ENCODE measurements at places on chromosomes 11 and 22.

DNA sequence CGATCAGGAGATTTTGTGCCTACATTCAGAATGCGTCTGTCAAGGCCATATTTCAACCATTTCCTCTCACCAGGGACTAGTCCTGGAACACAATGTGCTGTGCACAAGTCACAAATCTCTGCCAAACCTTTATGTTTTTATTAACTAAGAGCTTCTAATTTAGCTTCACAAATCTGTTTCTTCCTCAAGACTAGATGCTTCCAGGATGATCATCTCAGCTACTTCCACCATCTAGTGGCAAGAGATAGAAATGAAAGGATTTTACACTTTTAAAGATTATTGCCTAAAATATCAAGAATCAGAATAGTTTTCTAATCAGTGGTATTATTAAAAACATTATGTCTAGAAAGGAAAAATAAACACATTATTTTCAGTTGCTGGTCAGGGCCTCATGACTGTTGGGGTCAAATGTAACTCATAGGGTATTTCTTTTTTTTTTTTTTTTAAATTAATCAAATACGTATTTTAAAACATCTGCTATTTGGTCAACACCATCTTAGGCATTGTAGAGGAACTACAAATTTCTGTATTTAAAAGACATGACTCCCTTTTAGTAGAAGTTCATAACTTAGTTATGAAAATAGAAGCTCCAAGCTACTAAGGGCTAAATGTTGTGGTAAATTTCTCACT lies 1102.6 kb downstream of the DLG2 start:
- peak; percentile 69 for DNase-seq

DNA sequence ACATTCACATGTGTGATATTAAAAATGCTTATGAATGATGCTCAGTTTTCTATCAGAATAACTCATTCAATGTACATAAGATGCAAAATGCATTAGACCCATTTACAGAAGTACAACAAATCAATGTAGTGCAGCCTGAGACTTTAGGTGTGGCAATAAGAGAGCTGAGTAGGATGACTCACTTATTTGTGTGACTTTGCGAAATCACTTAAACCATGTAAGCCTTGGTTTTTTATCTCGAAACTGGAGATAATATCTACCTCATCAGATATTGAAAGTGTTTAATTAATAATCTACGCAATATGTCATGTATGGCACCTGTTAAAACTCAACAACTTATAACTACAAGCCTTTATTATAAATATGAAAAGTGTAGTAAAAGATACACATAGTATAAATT lies 105.7 kb upstream of the LUZP2 start:
- DNase-seq = no peak

- no peak for DNase-seq
Observed at GRCh38 chr22:32185821-32186220, 19.1 kb downstream of the RFPL2 start.

- DNase-seq = no peak
Observed at GRCh38 chr11:134369656-134370525, 38.1 kb downstream of the GLB1L2 start.

- no peak for DNase-seq
Observed at GRCh38 chr11:120501976-120502755, 9.4 kb upstream of the GRIK4 start.

DNA sequence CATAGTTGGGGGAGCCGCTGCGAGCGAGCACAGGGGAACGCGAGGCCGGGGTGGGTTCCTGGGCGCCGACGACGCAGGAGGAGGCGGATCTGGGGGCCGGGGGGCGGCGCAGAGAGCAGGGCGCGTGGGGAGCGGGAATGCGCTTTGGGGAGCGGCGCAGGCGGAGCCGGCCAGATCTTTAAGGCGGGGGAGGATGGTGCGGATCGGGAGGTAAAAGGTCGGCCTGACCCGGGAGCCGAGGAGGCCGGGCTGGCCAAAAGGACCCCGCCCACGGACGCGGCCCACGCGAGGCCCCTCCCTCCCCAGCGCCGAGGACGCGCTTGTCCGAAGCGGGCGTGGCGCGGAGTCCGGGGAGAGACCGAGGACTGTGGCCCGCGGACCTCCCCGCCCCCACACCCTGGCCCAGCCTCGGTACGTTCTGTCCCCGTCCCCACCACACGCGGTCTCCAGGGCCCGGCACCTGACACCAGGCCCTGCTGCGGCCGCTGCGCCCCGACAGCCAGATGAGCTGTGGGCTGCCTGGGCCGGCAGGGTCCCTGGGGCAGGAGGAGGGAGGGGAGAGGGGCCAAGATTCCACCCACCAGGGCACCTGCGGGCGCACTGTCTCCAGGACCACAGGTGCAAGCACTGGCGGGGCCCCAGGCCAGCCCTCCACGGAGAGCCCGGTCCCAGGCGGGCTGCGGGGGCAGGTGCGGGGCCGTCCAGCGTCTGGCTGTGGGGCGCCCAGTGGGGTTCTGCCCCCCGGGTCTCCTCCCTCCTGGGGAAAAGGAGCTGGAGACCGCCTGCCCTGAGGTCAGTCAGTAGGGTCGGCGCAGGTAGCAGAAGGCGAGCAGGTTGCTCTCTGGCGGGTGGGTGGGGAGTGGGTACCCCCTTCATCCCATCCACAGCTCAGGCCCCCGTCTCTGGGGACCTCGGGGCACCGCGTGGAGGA lies 10.9 kb downstream of the PIM3 start:
- no peak for DNase-seq

GRCh38 chr11:69074375-69075140 lies 25.8 kb downstream of the TPCN2 start:
- no peak for DNase-seq

DNA sequence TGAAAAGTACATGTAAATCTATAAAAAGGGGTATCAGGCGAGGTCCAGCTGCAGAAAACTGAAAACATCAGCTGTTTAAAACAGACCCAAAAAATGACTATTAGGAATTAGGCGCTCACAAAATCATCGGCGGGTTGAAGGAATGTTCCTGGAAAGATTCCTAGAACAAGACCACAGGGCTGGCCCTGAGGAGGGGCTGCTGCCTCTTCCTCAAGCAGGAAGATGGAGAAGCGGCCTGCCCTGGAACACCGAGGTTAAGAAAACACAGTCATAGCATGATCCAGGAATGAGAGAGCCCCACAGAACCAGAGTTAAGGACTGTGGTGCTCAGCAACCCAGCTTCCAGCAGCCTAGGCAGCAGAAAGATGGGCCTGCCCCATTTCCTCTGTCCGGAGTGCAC lies 78.4 kb downstream of the C11orf91 start:
- DNase-seq = no peak

DNA sequence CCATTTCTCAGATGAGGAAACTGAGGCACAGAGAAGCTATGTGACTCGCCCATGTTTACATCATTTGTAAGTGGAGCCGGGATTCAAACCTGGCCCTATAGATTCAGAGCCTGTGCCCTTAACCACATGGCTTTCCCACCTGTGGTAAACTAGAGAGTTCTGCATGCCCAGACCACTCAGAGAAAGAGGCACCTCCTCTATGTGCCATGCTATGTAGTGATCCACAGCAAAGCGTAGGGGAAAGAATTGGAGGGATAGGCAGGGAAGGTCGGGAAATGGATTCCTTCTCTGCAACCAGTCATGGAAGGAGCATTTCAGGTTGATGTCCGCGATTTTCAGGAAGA lies 15.4 kb upstream of the POU2AF2 start:
- no peak for DNase-seq

DNA sequence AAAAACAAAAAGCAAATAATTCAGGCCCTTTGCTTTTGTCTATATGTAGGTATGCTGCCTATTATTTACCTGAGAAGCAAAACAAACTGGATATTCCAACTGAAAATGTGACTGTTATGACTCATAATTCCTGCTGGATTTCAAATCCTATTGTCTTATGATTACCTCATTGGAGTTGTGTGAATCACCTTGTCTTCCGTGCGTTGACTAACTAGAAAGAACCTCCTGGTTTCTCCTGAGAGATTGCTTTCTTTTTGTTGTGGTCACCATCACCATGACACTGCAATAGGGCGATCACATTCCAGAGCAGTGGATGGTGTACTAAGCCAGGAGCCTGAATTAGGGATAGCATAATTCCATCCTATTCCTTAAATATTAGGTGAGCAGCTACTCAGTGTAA lies 23.0 kb upstream of the EXPH5 start:
- DNase-seq = no peak

DNA sequence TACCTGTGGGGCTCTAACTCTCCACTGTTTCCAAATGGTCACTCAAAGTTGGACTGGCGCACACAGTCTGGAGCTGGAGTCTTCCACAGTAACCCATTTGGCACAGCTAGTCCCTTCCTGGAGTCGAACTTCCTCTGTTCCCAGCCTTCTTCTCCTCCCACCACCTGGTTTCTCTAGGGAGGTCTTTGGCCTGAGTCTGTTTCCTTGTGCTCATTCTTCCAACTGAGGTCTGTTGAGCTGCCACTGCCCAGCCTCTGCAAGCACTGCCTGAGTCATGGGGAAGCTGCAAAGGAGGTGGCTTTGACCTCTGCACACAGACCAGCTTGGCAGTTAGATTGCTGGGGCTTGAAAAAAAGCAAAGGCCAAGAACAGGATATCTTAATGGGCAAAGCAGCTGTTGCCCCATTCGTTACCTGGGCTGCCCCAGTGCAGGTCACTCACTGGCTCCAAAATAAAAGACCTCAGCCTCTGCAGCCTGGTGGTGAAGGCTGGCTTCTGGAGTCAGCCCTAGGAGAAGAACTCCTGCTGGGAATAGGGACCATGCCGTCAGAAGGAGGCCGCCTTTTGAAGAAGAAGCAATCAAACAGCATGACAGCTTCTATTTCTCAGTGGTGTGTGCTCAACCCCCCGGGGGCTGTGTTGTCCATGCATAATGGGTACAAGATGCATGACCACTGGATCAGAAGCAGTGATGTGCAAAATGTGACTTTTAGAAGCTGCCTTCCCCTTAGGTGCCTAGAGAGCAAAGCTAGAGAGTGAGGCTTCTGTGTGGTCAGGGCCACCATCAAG lies 3.0 kb downstream of the ADAMTS15 start:
- no peak for DNase-seq

DNA sequence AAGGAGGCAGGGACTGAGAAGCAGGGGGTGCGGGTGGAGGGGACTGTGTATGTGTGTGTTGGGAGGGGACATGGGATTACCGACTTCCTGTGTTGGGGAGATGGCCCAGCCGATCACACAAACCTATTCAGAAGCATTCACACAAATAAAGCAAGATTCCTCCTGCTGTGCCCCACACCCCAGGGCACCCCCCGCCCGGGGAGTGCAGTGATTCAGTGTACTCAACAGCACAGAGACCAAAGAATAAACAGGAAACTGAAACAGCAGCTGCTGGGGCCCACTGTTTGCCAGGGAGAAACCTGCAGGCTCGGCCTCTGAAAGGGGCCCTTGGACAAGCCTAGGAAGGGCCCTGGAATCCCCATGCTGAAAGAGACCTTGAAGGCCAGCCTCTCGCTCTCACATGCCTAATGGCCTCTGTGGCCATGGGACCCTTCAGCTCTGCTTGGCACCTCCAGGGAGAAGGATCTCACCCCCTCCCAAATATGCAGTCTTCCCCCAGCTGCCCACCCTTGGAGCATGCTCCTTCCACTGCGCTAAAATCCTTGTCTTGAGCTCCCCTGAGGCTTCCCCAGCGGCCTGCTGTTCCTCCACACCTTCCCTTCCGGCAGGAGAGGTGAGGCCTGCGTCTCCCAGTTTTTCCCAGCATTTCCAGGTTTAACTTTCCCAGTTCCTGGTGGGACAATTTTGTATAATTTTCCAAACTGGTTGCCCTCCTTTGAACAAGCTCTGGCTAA lies 72.9 kb downstream of the CSNK2A3 start:
- DNase-seq = no peak

GRCh38 chr22:46466255-46466676 lies 71.2 kb downstream of the CELSR1 start:
- DNase-seq = no peak

DNA sequence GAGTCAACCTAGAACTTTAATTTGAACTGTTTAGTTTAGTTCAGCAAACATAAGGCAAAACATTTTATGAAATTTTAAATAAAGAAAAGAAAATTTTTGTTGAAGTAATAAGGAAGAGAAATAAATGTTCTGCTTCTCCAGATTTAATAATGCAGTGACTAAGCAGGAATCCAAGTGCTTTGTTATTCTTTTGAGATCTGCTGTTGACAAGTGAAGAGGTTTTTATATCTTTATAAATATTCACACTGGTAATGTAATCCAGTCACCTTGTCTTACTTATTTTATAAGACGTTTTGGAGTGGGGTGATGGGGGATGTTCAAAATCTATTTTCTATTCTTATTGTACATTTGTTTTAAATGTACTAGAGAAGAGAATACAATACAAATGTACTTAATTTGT lies 725.9 kb upstream of the CCDC179 start:
- no peak for DNase-seq

GRCh38 chr11:43907028-43907975 lies 26.7 kb downstream of the ALKBH3 start:
- no peak for DNase-seq

DNA sequence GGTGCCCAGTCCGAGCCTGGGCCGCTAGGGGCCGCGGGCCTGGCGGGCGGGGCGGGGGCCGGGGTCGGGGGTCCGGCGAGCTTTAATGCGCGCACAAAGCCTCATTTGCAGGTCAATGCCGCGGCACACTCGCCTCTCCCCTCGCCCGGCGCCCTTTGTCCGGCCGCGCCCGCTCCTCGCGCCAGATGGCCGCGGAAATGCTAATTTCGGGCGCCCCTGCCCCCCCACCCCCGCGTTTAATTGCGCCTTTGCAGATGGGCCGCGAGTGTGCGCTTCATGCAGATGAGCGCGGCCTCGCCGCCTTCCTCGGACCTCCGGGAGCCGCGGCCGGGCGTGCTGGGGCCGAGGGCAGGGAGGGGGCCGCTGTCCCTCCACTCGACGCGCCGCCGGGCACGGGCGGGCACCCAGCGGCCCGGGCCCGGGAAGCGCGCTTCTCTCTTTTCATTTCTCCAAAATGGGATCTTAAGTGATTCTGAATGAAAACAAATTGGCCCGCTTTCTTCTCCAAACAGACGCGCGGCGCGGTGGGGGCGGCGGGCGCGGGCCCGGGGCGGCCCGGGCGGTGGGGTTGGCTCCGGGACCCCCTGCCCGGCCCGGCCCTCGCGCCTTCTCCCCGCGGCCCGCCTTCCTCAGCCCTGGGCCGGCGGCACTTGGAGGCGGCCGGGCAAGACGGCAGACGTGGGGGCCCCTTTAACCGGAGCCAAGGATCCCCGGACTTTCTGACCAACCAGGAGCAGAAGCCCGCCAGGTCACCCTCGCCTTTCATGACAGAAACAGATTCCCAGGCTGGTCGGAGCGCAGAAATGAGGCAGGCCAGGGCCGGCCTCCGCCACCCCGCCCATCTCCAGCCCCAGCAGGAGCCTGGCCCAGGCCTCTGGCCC lies 22.9 kb downstream of the CDKN1C start:
- no peak for DNase-seq

Data from NCI-H446 treated with DMSO at 0.1 percent for 48 hours (cell line).